ENCODE measurements at places on chromosomes 2 and 18.
A peak's percentile ranks its signal among the peaks of the same experiment; 100 is the strongest.

GRCh38 chr18:75204732-75205513 lies 4.0 kb downstream of the PTGR3 start:
- DNase-seq: no peak
- no peak overlapping the region for H3K27ac ChIP-seq
- H3K36me3 ChIP-seq: peaks cover 6% of the 10 kb centered on the region
- H3K4me3 ChIP-seq: peak overlapping the region; percentile 26
- H3K4me1 ChIP-seq: peaks cover 42% of the 10 kb centered on the region

DNA sequence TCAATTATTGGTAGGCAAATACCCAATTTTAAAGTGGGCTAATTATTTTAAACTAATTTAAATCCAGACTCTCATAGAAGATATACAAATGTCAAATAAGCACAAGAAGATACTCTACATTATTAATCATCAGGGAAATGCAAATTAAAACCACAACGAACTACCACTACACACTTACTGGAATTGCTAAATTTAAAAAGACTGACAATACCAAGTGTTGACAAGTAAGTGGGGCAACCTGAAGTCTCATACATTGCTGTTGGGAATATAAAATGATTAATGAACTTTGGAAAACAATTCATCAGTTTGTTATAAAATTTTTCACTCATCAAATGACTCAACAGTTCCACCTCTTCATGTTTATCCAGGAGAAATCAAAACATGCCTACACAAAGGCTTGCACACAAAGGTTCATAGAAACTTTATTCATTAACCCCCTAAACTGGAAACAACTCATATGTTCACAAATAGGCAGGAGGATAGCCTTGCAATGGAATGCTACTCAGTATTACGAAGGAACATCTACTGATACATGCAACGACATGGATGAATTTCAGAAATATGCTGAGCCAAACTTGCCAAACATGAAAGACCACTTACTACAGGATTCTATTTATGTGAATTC lies 120.8 kb downstream of the MCFD2 start:
- no peak overlapping the region for H3K27ac ChIP-seq
- no peaks in the 10 kb centered on the region for H3K27me3 ChIP-seq
- H3K36me3 ChIP-seq: no peaks in the 10 kb centered on the region
- DNase-seq: no peak

DNA sequence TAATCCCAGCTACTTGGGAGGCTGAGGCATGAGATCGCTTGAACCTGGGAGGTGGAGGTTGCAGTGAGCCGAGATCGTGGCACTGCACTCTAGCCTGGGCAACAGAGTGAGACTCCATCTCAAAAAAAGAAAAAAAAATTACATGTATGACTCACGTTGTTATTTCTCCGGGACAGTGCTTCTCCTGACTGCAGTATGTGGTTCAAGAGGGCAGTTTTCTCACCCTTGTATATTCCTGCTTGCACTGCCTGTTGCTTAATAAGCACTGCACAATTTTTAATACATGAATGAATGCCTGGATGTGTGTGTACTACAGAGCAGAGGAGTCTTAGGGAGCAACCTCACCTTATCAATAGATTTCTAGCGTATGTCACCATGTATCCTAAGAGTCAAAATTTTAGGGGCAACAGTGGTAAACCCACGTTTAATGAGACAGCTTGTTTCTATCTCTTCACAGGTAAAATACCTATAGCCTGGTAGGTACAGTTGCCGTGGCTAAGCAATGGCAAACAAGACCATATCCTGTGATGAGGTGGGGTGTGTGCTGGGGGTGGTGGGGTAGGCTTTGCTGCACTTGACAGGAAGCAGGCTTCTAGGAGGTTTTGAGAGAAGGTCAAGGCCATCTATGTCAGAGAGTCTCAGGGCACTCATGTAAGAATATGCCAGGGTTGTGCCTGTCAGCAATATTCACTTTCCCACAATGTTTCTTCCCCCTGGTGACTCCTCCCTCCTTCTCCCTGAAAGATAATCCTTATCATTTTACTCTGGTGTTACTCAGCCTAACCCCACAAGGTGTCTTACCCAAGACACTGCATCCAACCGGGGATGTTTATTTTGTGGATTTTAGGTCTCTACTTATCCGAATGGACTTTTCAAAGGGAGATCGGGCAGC lies 36.9 kb upstream of the MEX3C start:
- no peaks in the 10 kb centered on the region for H3K36me3 ChIP-seq
- DNase-seq: no peak
- H3K4me1 ChIP-seq: no peaks in the 10 kb centered on the region
- H3K27me3 ChIP-seq: no peaks in the 10 kb centered on the region

- H3K4me1 ChIP-seq: no peaks in the 10 kb centered on the region
- no peaks in the 10 kb centered on the region for H3K36me3 ChIP-seq
- DNase-seq: no peak
- no peaks in the 10 kb centered on the region for H3K27me3 ChIP-seq
- H3K27ac ChIP-seq: no peak overlapping the region
- H3K4me3 ChIP-seq: no peak overlapping the region
Measured at GRCh38 chr2:3079959-3080948, 297.4 kb downstream of the EIPR1 start.

DNA sequence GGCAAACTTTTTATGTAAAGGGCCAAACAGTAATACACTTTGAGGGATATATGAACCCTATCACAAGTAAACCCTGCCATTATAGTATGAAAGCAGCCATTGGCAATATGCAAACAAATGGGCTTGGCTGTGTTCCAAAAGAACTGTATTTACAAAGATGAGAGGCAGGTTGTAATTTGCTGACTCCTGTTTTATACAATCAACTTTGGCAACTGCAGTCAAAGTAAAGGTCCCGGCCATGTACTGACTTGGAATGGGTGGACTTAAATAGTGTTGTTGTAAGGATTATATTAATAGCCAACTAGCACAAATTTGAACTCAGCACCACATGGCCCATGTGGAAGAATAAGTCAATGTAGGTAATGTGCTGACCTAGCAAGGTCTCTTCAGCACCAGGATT lies 223.4 kb downstream of the WDPCP start:
- DNase-seq: no peak
- no peak overlapping the region for H3K27ac ChIP-seq
- H3K4me3 ChIP-seq: no peak overlapping the region
- no peaks in the 10 kb centered on the region for H3K4me1 ChIP-seq
- no peaks in the 10 kb centered on the region for H3K27me3 ChIP-seq

GRCh38 chr2:197327472-197328098 lies 17.0 kb upstream of the ANKRD44 start:
- no peaks in the 10 kb centered on the region for H3K4me1 ChIP-seq
- H3K4me3 ChIP-seq: no peak overlapping the region
- no peaks in the 10 kb centered on the region for H3K27me3 ChIP-seq
- H3K36me3 ChIP-seq: no peaks in the 10 kb centered on the region
- H3K27ac ChIP-seq: no peak overlapping the region
- no peak for DNase-seq

DNA sequence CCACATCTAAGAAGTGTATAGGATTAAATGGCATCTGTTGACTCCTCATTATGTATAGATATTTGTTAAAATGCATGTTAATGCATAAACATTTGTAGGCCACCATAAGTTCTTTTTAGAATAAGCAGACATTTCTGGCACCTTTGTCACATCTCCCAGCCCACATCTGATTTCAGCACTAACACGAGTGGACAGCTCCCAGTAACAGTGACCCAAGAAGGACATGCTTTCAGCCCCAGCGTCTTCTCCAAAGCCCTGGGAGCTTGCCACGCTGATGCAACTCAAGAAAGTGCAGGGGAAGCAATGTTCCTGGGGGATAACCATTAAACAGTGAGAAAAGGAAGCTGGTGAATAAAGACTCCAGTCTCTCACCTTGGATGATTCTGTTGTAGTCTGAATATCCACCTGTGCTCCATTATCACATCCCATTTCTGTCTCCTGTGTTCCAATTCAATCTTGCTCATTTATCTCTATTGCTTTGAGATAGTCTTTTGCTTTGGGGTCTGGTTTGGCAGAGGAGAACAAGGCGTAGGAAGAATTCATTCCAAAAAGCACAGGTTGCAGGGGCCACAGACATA lies 182.6 kb upstream of the THSD7B start:
- no peak overlapping the region for H3K4me3 ChIP-seq
- no peak overlapping the region for H3K27ac ChIP-seq
- DNase-seq: peak; percentile 15
- no peaks in the 10 kb centered on the region for H3K4me1 ChIP-seq
